ENCODE measurements at places on chromosomes 12 and 14.

DNA sequence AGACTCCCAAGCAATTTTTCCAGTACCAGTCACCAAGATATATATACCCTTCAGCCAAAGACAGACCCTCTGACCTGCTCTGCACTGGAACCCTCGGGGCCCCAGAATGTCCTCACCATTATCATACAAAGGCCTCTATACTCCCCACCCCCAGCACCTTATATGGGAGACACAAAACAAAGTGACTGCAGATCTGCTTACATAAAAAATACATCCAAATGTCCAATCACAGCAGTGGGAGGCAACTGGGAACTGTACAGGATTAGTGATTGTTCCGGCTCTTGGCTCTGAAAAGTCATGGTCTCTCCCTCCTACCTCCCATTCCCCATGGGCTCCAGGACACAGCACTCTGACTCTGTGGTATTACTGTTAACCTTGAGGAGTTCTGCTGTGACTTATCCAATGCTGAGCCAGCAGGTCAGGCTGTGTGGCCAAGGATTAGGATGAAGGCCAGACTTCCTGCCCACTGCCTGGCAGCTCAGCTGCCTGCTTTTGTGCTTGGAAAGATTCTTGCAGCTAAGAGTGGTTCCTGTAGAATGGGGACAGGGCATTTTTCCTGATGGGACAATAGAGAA, 13.7 kb downstream of the OXA1L start:
- DNase-seq = no peak

DNA sequence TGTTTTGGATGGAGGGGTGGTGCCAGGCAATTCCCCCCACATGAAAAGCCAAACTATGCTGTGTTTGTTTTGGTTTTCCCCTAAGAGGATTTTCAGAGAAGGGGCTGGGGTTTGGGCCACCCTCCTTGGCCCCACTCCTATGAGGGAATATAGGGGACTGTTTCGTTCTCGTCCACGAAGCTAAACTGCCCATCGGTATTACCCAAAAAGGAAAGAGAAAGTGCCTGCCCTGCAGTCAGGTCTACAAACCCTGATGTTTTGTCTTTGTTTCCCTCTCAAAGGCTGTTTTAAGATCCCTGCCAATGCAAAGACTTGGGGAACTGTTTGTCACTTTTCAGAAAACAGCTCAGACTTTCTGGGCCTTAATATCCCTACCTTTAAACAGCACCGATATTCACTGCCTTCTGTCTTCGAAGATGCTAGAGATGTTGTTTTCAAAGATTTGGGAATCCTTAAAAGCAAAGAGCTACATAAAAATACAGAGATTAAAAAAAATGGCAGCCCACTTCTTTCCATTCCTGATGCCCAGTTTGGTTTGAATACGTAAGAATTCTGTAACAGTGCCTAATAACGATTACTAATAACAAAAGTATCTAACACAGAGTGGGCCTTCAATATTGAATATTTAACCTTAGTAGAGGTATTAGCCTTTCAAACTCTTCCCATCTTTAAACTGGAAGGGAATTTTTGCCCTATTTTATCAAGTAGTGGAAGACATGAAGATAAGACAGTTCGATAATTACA, 518.4 kb downstream of the MED13L start:
- no peak for DNase-seq

GRCh38 chr14:28635387-28635786, 131.2 kb upstream of the FOXG1 start:
- DNase-seq = no peak

DNA sequence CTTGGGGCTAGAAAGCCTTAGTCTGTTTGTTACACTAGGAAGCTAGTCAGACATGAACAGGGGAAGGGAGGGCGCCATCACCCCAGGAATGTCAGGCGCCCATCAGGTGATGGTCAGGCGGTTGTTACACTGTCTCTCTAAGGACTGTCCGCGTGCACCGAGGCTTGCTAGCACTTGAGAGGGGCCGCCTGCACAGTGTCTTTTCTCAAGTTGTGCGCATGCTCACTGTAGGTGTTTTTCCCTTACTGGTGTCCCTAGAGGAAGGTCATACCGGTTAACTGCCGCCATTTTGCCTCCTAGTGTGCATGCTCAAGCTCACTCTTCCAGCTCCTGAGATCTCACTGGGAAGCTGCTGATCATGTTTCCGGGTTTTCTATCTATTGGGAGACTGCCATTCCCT, 855.0 kb upstream of the TMEM132C start:
- no peak for DNase-seq

- no peak for DNase-seq
Observed at GRCh38 chr14:56585461-56586084, 6.0 kb downstream of the TMEM260 start.

Data from stimulated activated CD4-positive, alpha-beta T cell treated with anti-CD3 and anti-CD28 coated beads, Interleukin-15, amount 100 ng/mL, for 1 hour (primary cell).